ENCODE measurements at places on chromosomes 3 and 15.

- no peak for ATAC-seq
These were observed 236.0 kb upstream of the GOLGA6L4 start for GRCh38 chr15:83999396-84000135.

GRCh38 chr3:48299746-48300712 is 33.4 kb downstream of the SPINK8 start:
- peak; percentile 79 for ATAC-seq

- ATAC-seq: no peak
These were observed 252.4 kb downstream of the FHIT start for GRCh38 chr3:60998858-60999257.

GRCh38 chr3:123733341-123733740 is 148.5 kb upstream of the HACD2 start:
- no peak for ATAC-seq

DNA sequence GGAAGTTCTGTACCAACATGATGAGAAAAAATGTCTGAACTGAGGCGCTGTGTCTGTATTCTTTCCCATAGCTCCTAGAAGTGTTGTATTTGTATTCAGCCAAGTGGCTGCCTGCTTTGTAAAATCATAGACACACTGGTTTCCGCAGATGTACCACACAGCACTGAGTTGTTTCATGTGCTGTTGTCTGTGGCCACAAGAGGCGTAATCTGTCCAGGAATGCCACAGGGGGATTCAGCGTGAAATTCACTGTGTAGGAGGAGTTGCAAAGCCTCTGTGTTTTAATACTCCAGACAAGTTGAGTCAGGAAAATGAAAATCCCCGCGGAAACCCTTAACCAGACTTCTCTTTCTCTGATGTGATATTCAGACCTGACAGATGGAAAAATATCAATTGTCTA is 462.2 kb downstream of the NSUN3 start:
- no peak for ATAC-seq

DNA sequence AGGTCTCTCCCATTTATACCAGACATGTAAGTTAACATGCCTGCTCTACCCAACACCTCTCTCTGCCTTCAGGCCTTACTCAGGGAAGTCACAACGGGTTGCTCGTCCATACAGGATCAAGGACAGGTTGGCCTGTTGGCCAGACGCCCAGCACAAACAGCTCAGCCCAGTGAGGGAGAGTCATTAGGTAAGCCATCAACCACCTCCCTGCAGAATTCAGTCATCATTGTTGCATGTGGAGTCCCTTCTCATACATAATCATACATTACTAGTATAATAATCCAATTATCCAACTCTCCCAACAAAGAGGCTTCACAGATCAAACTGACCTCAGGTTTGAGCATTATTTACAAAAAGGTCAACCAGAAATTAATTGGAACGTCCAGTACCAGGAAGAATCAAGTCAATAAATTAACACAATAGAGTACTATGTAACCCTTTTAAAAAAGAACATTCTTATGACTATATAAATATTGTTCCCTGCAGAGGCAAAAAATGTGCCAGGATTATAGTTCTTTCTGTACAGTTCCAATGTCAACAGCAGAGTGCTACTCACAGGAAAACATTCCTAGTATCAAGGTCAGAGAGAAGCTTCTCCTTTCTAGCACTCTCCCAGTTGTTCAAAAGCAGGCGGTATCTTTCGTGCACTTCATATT is 33.2 kb downstream of the HOMER2 start:
- ATAC-seq: no peak

DNA sequence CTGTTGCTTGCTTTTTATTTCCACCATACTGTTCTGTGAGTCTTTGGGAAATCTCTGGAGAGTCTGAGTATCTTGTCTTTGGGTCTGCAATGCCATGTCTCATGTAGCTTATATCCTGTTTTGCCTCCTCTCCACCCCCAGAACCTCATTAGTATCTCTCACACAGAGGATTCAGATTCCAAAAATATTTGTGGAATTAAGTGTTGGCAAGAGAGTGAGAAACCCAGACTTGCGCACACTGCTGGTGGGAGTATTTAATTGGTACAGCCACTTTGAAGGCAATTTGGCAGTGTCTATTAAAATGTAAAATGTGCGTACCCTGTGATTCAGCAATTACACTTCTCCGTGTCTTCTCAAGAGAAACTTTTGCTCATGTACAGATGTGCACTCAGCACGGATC is 68.6 kb downstream of the ZNF621 start:
- no peak for ATAC-seq

GRCh38 chr3:67516496-67516895 is 137.9 kb downstream of the SUCLG2 start:
- ATAC-seq: no peak

GRCh38 chr3:34584971-34585370 is 786.5 kb downstream of the PDCD6IP start:
- no peak for ATAC-seq

DNA sequence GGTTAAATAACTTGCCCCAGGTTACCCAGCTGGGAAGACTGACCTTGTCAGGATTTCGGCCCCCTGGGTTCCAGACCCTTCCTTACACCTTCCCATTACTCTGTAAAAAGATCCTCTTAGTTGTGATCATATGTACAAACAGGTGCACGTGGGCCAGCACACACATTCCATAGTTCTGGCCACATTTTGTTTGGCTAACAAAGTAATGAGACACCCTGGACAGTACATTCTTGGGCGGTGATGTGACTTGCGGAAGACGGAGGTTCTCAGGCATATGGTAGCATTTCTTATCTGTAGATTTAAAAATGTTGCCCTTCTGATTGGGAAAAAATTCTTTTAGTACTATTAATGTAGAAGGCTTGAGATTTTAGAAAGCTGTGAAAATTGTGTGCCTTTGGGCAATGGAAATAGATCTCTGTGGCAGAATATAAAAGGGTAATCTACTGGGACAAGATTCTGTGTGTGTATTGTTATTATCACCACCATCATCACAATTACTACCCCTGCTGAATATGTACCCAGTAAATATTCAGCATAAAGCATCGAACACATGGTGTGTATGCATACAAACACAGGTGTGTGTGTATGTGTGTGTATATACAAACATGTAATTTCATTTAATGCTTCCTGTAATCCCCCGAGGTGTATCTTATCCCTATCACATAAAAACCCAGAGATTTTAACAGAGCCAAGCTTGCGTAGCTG is 205.4 kb upstream of the UBE2E1 start:
- ATAC-seq: no peak

DNA sequence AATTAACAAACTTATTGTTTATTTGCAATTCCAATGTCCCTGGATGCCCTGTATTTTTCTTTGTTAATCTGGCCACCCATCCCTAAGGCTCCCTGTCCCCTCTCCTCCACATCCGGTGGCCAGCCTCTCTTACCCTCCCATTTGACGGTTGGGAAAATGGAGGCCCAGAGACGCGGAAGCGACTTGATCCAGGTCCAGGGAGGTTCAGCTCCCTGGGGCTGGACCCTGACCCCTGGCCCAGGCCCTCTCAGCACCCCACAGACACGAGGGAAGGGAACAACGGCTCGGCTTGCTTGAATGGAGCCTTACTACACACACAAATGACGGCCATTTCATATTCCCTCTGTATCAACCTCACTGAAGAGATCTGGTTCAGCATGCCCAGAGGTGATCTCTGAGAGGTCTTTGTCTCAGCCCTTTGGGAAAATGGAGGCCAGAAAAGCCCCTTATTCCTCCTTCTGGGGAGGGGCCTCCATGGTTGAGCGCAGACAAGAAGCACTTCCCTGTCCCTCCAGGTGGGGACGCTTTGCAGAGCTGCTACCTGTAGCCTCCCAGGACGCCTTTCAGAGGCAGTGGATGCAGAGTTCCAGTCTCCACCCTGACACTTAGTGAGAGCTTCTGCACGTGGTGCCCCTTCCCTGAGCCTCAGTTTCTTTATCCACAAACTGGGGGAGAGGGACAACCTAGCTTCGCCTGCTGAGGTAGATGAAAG is 82.1 kb downstream of the ATP2B2 start:
- ATAC-seq: no peak

GRCh38 chr3:172595664-172596393 is 72.6 kb upstream of the TNFSF10 start:
- no peak for ATAC-seq

DNA sequence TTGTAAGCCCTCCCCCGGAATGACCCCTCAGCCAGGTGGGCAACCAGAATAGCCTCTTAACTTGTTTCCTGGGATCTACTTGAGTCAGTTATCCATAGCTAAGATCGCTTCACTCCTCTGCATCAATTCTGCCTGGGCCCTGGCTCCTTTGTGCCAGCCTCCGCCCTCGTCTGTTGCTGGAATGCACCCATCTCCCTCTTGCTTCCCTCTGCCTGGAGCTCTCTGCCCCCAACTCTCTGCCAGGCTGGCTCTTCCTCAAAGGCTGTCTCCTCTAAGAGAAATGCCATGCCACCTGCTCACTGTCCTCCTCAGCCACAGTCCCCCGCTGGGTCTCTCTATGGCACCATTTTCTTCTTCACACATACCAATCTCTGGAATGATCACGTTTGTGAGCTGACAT is 240.8 kb downstream of the ADAMTS17 start:
- ATAC-seq: no peak

DNA sequence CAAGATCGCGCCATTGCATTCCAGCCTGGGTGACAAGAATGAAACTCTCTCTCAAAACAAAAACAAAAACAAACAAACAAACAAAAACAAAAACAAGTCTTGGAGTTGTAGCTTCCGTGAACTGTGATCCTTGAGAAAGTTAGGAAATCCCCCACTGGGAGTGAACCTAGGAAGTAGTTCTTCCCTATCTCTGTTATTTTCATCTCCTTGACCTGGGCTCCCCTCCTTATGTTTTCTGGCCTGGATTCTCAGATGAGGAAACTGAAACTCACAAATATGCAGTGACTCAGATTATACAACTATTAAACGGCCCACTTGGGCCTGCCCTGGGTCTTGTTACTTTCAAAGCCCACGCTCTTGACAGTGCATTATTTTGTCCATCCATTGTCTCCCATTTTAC is 29.7 kb downstream of the SAXO2 start:
- no peak for ATAC-seq

DNA sequence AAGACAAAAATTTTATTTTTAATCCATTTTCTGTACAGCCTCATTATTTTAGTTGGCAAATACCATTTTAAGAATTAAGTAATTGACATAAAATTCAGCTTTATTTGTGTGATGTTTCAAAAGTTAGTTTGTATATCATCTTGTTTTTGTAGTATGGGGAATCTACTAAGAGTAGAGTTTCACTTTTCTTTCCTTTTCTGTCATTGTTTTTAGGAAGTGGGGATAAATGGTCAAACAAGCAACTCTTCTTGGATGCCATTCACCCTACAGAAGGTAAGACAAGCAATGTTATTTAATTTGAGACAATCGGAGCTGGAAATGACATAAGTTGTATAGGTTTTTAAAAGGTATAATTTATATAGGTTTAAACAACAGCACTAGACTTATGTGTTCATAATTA is 268.3 kb downstream of the BBX start:
- no peak for ATAC-seq

DNA sequence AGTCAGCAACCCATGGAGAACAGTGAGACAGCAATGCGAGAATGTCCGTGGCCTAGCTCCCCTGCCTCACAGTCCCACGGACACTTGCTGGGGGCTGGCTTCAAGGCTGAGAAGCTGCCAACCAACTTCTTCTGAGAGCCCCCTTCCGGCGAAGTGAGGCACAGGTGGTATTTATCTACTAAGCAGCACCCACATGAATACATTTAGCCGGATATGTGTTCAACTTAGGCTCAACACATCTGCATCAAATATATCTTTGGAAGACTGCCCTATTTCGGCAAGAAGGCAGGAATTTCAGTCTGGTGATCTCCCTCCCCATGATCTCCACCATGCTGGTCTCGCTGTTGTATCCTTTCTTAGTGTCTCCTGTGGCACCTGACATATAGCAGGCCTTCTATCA is 340.9 kb upstream of the NR2E3 start:
- no peak for ATAC-seq

DNA sequence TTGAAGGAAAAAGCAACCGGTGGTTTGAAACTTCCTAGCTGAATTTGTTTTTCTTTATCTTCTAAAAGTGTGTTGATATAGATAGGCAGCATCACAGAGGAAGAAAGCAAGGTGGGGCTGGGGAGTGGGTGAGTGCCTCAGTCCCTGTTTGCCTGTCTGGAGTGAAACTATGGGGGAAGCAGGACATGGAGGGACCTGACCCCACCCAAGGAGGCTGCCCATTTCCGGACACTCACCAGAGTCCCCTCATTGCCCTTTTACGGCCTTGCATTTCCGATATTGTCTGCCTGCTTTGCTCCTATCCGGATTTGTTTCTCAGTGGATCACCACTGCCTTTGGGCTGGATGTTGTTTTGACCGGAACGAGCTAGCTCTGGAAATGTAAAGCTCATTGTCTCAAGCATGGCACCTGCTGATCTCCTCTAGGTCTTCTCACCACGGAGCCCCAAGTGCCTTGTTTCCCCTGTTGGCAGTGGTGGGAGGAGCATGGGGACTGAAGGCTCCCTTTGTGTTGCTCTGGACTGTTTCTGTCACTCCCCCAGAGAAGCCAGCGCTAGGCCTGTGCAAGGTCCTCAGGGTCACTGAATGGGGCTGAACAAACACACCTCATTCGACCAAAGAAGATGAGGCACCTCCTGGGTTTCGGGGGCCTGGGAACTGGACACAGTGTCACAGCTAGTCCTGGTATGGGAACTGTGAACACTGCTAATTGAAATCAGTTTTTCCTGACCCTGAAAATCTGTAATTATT is 7.0 kb downstream of the CLDN11 start:
- no peak for ATAC-seq

DNA sequence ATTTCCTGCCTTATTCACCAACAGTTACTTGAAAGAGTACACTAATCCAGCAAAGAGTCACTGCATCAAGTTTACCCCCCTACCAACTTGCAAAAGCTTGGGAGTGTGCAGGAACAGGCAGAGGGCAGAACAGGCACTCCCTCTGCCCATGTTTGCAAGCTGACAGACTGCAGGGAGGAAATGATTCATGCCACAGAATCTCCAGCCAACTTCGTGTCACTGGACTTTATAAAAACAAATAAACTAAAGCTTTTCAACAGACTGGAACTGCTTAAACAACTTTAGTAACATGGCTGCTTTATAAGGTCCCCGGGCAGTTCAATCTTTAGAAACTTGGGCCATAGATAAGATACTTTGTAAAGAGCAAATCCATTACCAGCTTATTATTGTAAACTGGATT is 129.5 kb downstream of the THRB start:
- ATAC-seq: no peak

GRCh38 chr3:52053307-52054304 is 2.8 kb downstream of the DUSP7 start:
- no peak for ATAC-seq

DNA sequence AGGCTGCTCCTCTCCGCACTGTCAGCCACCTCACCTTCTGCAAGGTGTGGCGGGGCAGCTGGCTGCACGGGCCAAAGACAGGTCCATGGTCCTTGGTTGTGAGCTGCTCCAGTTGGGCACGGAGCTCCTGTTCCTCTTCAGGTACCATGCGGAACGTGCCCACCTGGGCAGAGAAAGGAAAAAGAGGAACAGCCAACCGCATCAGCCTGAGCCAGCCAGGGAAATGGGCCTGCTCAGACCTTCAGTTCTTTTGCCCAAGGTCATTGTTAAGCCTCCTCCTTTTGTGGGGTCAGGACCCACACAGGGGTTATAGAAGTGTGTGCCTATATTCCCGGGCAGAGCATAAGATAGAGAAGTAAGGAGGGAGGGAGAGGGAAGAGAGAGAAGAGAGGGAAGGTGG is 2.8 kb downstream of the RLBP1 start:
- ATAC-seq: no peak

GRCh38 chr3:55690726-55691125 is 203.6 kb upstream of the WNT5A start:
- no peak for ATAC-seq
